Chondrocyte (in vitro differentiated cells): ENCODE measurements at places on chromosomes 12 and 14. TPM values are rescaled to one million over a fixed set of nuclear protein-coding genes. Genes with fewer than 3 reads are reported as not detected.
A peak's percentile ranks its signal among the peaks of the same experiment; 100 is the strongest.

The OTX2 gene
- not detected in 3 replicates for total RNA-seq

The TAS2R31 gene
- 1.1 to 3.8 TPM (median 1.7 TPM) in 3 replicates for total RNA-seq

The CLMN gene
- total RNA-seq = 6.7 to 7.7 TPM (median 7.3 TPM) in 3 replicates

The BDKRB2 gene
- total RNA-seq = 0.21 to 0.29 TPM (median 0.27 TPM) in 3 replicates

The OR6C2 gene
- total RNA-seq = not detected in 3 replicates

The DUSP6 gene
- 5.9 to 9.9 TPM (median 8.3 TPM) in 3 replicates for total RNA-seq

The KRT6B gene
- not detected in 3 replicates for total RNA-seq

The KRT73 gene
- not detected in 3 replicates for total RNA-seq

The VDR gene
- 4.4 to 4.8 TPM (median 4.6 TPM) in 3 replicates for total RNA-seq

The TAS2R10 gene
- total RNA-seq = 0.46 to 1.1 TPM (median 0.47 TPM) in 3 replicates

The PTPRR gene
- total RNA-seq = 0.12 to 0.26 TPM in 2 of 3 replicates, not detected in the other

The CCDC197 gene
- not detected in 3 replicates for total RNA-seq

- H3K36me3 ChIP-seq = peaks cover 14% of the 10 kb centered on the region
- H3K27me3 ChIP-seq = no peaks in the 10 kb centered on the region
- DNase-seq = no peak
- no peak overlapping the region for H3K4me3 ChIP-seq
Measured at GRCh38 chr14:89215531-89215930, 201.5 kb downstream of the FOXN3 start.

DNA sequence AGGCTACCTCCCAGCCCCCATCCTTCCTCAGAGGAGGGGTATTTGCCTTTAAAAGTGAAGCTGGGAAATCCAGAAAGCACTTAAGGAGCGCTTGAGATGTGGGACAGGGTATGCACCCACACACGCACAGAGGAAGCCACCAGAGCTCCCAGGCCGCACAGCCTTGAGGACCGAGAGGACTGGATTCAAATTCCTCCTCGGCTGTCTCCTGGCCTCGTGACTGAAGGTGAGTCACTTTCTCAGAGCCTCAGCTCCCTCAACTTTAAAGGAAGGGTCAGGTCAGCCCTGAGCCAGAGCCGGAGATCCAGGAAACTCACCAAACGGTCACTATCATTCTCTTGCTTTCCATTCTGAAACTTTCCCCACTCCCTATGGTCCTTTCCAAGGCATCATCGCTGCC is 37.6 kb downstream of the BCL11B start:
- H3K27ac ChIP-seq = no peak overlapping the region
- H3K36me3 ChIP-seq = peaks cover 2% of the 10 kb centered on the region
- no peak overlapping the region for H3K4me3 ChIP-seq

- H3K4me1 ChIP-seq = peaks cover 10% of the 10 kb centered on the region
- peaks cover 1% of the 10 kb centered on the region for H3K36me3 ChIP-seq
- H3K4me3 ChIP-seq = peak overlapping the region; percentile 61
- H3K27ac ChIP-seq = no peak overlapping the region
- no peak for DNase-seq
- no peaks in the 10 kb centered on the region for H3K27me3 ChIP-seq
Measured at GRCh38 chr14:21192447-21192822, 36.6 kb upstream of the OR5AU1 start.

GRCh38 chr12:72612171-72612570 is 340.0 kb downstream of the TRHDE start:
- H3K27me3 ChIP-seq = peaks cover 3% of the 10 kb centered on the region
- no peak for DNase-seq
- H3K36me3 ChIP-seq = no peaks in the 10 kb centered on the region

DNA sequence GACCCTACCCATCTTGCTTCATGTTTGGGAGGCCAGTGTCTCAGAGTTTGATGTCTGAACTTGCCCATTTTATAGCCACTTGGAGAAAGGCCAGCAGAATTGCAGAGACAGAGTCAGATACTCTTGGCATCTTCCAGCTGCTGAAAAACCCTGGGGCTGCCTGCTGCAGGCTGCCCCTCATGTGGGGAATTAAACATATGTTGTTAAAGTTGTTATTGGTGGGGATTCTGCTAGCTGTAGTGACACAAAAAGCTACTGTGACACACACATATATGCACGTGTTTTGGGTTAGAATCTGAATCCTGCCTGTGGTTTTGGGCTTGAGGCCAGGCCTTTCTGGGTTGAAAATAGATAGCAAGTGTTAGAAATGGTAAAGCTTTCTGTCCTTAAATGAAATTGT is 1288.4 kb downstream of the AACS start:
- H3K4me1 ChIP-seq = no peaks in the 10 kb centered on the region
- no peak overlapping the region for H3K4me3 ChIP-seq
- no peaks in the 10 kb centered on the region for H3K27me3 ChIP-seq
- H3K36me3 ChIP-seq = no peaks in the 10 kb centered on the region
- no peak for DNase-seq

- no peak overlapping the region for H3K27ac ChIP-seq
- H3K27me3 ChIP-seq = no peaks in the 10 kb centered on the region
- H3K4me3 ChIP-seq = no peak overlapping the region
- H3K36me3 ChIP-seq = no peaks in the 10 kb centered on the region
- peaks cover 13% of the 10 kb centered on the region for H3K4me1 ChIP-seq
Measured at GRCh38 chr12:65779091-65779642, 45.1 kb upstream of the HMGA2 start.

- H3K4me3 ChIP-seq = peak within 1 kb of the TSS; percentile 78
- H3K4me1 ChIP-seq = peaks cover 53% of the 10 kb centered on the region
- no peaks in the 10 kb centered on the region for H3K27me3 ChIP-seq
- peaks cover 3% of the 10 kb centered on the region for H3K36me3 ChIP-seq
- peak within 1 kb of the TSS; percentile 94 for H3K27ac ChIP-seq
Measured at GRCh38 chr14:64704143-64704742, at the start of gene PLEKHG3. PLEKHG3 (plus strand) TSS chr14:64704424; CDS start chr14:64727632, 23,208 bp downstream.

GRCh38 chr12:30965613-30965985 is 39.1 kb downstream of the TSPAN11 start:
- H3K27ac ChIP-seq = no peak overlapping the region
- H3K36me3 ChIP-seq = no peaks in the 10 kb centered on the region
- H3K4me1 ChIP-seq = peaks cover 7% of the 10 kb centered on the region
- DNase-seq = peak; percentile 40
- no peak overlapping the region for H3K4me3 ChIP-seq

DNA sequence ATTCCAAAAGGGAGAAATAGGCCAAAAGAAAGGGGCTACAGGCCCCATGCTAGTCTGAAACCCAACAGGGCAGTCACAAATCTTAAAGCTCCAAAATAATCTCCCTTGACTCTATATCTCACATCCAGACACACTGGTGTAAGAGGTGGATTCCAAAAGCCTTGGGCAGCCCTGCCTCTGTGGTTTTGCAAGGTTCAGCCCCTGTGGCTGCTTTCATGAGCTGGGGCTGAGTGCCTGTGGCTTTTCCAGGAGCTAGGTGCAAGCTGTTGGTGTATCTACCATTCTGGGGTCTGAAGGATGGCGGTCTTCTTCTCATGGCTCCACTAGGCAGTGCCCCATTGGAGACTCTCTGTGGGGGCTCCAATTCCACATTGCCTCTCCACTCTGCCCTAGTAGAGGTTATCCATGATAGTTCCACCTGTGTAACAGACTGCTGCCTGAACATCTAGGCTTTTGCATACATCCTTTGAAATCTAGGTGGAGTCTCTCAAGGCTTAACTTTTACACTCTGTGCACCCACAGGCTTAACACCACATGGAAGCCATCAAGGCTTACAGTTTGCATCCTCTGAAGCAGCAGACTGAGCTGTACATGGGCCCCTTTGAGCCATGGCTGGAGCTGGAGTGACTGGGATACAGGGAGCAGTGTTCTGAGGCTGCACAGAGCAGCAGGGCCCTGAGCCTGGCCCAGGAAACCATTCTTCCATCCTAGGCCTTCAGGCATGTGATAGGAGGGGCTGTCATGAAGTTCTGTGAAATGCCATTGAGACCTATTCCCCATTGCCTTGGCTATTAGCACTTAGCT is 66.5 kb upstream of the ABCD2 start:
- H3K27ac ChIP-seq = no peak overlapping the region
- no peaks in the 10 kb centered on the region for H3K36me3 ChIP-seq
- H3K27me3 ChIP-seq = no peaks in the 10 kb centered on the region
- DNase-seq = no peak
- no peak overlapping the region for H3K4me3 ChIP-seq
- no peaks in the 10 kb centered on the region for H3K4me1 ChIP-seq

DNA sequence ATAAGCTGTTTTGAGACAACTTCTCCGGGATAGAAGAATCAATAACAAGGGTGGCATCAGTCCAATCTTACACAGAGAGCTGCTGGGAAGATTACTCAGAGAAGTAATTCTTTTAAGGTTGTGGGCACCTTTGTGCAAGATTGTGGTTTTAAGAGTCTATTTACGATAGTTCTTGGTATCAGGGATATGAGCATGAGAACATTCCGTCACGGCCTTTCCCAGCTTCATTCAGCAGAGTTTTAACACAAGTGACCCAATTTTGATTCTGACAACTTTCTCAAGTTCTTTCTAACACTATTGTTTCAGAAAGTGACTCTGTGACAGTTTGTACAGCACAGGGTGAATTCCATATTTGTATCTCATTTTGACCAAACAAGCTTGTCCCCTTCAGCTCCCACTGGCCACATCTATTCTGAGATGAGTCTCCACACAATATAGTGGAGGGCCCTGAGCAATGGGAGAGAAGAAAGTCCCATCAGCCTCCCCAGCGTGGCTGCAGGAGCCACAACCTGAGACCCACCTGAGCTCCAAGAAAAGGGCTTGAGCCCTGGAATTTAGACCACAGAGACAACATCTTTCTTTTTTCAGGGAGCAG is 869.2 kb downstream of the TMEM121 start:
- no peaks in the 10 kb centered on the region for H3K4me1 ChIP-seq
- no peak for DNase-seq
- H3K36me3 ChIP-seq = no peaks in the 10 kb centered on the region
- H3K27me3 ChIP-seq = no peaks in the 10 kb centered on the region
- H3K4me3 ChIP-seq = no peak overlapping the region

- no peak overlapping the region for H3K4me3 ChIP-seq
- H3K27me3 ChIP-seq = no peaks in the 10 kb centered on the region
- H3K4me1 ChIP-seq = peaks cover 57% of the 10 kb centered on the region
- peak overlapping the region; percentile 79 for H3K27ac ChIP-seq
- no peak for DNase-seq
- peaks cover 6% of the 10 kb centered on the region for H3K36me3 ChIP-seq
Measured at GRCh38 chr12:51970904-51971646, 19.6 kb downstream of the ACVR1B start.

GRCh38 chr14:30085943-30086342 is 158.3 kb upstream of the PRKD1 start:
- DNase-seq = no peak
- H3K27me3 ChIP-seq = peaks cover 4% of the 10 kb centered on the region
- H3K4me1 ChIP-seq = no peaks in the 10 kb centered on the region
- H3K36me3 ChIP-seq = no peaks in the 10 kb centered on the region

- no peak for DNase-seq
- no peak overlapping the region for H3K4me3 ChIP-seq
- H3K27ac ChIP-seq = no peak overlapping the region
- H3K27me3 ChIP-seq = peaks cover 12% of the 10 kb centered on the region
- H3K36me3 ChIP-seq = peaks cover 2% of the 10 kb centered on the region
- H3K4me1 ChIP-seq = peaks cover 12% of the 10 kb centered on the region
Measured at GRCh38 chr14:52253503-52253902, 14.0 kb upstream of the PTGDR start.

GRCh38 chr14:101772770-101773169 is 11.3 kb downstream of the PPP2R5C start:
- H3K4me1 ChIP-seq = peaks cover 14% of the 10 kb centered on the region
- no peaks in the 10 kb centered on the region for H3K27me3 ChIP-seq
- H3K36me3 ChIP-seq = peaks cover 4% of the 10 kb centered on the region
- no peak for DNase-seq
- no peak overlapping the region for H3K27ac ChIP-seq

DNA sequence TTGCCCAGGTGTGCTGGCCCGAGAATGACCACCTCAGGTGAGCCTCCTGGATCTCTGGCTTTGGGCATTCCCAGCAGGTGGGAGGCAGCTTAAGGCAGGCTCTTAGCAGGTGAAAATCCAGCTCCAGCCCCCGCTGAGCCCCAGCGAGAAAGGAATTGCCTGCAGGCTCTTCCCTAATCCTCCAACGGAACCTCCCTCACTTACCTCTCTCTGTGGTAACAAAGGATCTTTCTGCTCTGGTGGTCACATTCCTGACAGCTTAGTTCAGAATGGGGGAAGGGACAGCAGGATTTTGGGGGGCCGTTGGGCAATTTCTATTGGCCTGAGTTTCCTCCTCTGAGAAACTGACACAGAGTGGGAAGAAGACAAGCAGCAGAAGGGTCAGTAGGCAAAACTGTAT is 116.0 kb upstream of the LHX5 start:
- H3K27ac ChIP-seq = no peak overlapping the region
- no peak for DNase-seq
- H3K36me3 ChIP-seq = no peaks in the 10 kb centered on the region
- peaks cover 34% of the 10 kb centered on the region for H3K27me3 ChIP-seq
- H3K4me1 ChIP-seq = peaks cover 6% of the 10 kb centered on the region

GRCh38 chr12:9378430-9378835 is 170.2 kb upstream of the PZP start:
- H3K4me3 ChIP-seq = no peak overlapping the region
- H3K4me1 ChIP-seq = no peaks in the 10 kb centered on the region
- H3K36me3 ChIP-seq = no peaks in the 10 kb centered on the region
- no peak for DNase-seq
- H3K27me3 ChIP-seq = peaks cover 11% of the 10 kb centered on the region

- no peak overlapping the region for H3K4me3 ChIP-seq
- peaks cover 28% of the 10 kb centered on the region for H3K4me1 ChIP-seq
- no peaks in the 10 kb centered on the region for H3K27me3 ChIP-seq
- no peak for DNase-seq
Measured at GRCh38 chr12:19771858-19772257, 332.6 kb downstream of the AEBP2 start.

- H3K4me1 ChIP-seq = peaks cover 18% of the 10 kb centered on the region
- H3K27ac ChIP-seq = no peak overlapping the region
- no peak for DNase-seq
- no peaks in the 10 kb centered on the region for H3K27me3 ChIP-seq
- no peak overlapping the region for H3K4me3 ChIP-seq
Measured at GRCh38 chr12:111769599-111769998, 2.9 kb downstream of the ALDH2 start.

DNA sequence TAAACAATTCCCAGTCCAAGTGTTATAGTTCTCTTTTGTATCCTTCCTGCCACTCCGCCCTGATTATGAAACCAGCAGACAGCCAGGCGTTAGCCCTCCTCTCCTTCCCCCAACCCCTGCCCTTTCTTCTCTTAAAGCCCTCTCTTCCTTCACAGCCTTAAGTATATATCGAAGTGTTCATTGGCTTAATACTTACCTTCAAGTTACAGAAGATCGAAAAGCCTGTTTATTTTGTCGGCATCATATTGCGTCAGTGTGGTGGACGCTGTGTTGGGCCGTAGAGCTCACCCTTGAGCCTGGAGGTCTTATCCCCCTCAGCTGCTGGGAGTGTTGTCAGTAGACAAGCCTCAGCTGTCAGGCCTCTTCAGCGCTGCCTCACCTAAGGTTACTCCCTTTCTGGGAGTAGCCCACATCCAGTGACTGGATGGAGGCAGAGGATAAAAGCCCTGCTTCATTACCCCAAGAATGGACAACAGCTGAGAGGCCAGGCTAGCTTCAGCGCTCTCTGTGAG is 36.2 kb downstream of the CMAS start:
- DNase-seq = no peak
- no peaks in the 10 kb centered on the region for H3K4me1 ChIP-seq
- H3K27me3 ChIP-seq = peaks cover 3% of the 10 kb centered on the region
